ENCODE measurements at places on chromosomes 5 and 9. TPM values are rescaled to one million over a fixed set of nuclear protein-coding genes. Genes with fewer than 3 reads are reported as not detected.

DNA sequence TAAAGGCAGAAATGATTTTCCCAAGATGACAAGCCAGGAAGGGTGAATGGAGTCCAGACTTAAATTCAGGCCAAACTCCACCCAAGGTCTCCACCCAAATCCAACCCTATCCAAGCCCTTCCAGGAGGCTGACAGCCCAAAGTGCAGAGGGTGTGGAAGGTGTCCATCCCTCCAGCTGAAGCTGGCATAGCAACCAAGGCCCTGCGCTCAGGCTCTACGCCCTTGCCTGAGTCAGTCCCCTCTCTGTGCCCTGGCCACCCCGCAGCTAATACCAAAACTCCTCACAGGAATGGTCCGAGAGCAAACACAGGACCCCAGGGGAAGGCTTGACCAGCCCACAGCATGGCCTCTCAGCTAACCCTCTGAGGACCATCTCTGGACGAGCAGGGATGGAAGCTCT, 2.1 kb downstream of the SEPTIN8 start:
- peak; percentile 48 for DNase-seq

- DNase-seq = no peak
Measured at GRCh38 chr9:125407432-125407973, 145.9 kb downstream of the GAPVD1 start.

- no peak for DNase-seq
Measured at GRCh38 chr5:80387063-80387768, 20.6 kb upstream of the ZFYVE16 start.

The SPTAN1 gene
- 244 TPM for total RNA-seq

Measured in left ventricle myocardium superior (tissue), 1 donor.